ENCODE measurements at places on chromosomes 12 and 14. TPM values are rescaled to one million over a fixed set of nuclear protein-coding genes. Genes with fewer than 3 reads are reported as not detected.
A peak's percentile ranks its signal among the peaks of the same experiment; 100 is the strongest.

The SDR9C7 gene
- total RNA-seq: not detected

The NOXRED1 gene
- 0.37 TPM for total RNA-seq

The DHRS2 gene
- 0.43 TPM for total RNA-seq

- DNase-seq: no peak
Observed at GRCh38 chr12:110344657-110345056, 58.9 kb downstream of the ANAPC7 start.

GRCh38 chr14:70098250-70098809 is 90.4 kb downstream of the SLC8A3 start:
- DNase-seq: no peak

DNA sequence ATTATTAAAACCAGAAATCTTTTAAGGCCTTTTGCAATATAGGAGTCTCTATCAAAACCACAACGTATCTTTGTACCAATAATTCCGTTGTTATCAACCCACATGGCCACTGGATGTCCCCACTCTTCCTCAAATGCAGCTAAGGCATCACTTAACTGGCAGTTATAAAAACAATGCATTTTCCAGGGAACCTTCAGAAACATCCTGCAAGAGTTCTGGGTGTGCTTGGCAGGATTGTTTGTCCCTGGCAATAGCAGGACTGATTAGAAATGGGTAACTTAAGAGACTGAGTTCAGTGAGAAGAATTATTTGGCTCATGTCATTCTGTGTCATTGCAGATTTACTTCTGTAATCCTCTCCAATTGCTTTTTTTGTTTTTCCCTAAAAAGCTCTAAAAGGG is 112.0 kb downstream of the SLC15A5 start:
- peak; percentile 26 for DNase-seq

DNA sequence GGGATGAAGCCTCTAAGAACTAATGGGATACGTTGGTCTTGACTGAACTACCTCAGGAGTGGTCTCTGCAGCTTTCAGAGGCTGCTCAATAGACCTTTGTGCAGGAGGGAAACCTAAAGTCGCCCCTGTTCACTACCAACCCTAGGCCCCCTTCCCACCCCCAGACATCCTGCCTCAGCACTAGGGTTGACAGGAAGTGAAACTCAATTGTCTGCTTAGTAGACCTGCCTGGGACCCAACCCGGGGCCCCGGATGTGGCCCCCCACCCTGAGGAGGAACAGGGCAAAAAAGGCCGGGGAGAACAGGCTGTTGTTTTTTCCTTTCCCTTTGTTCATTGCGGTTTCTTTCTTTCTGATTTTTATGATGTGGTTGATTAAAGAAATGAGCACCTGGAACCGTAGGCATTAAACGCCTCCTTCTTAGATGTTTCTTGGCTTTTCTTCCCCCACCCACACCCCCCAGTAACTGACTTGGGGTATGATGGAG is 1.6 kb upstream of the DGKA start:
- peak; percentile 28 for DNase-seq

DNA sequence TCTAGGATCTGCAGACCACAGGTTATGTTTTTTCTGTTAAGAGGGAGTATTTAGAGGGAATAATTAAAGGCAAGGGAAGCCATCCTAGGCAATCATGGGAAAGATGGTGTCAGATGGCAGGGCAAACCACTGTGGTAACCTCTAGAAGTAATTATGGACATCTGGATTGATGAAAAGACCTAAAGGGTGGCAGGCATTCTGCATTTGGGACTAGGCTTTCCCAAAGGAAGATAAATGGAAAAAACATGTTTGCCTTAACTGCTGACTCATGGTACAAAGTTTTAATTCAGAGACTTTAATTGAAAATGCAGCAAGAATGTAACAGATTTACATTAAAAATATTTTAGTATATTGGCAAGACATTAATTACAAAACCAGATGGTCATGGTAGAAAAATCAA is 88.1 kb downstream of the TMEM30B start:
- no peak for DNase-seq

GRCh38 chr14:53929871-53930715 is 26.5 kb downstream of the BMP4 start:
- no peak for DNase-seq

The OR10A7 gene
- total RNA-seq: not detected

GRCh38 chr12:118015944-118016343 is 559 bp upstream of the RFC5 start:
- DNase-seq: peak; percentile 11

DNA sequence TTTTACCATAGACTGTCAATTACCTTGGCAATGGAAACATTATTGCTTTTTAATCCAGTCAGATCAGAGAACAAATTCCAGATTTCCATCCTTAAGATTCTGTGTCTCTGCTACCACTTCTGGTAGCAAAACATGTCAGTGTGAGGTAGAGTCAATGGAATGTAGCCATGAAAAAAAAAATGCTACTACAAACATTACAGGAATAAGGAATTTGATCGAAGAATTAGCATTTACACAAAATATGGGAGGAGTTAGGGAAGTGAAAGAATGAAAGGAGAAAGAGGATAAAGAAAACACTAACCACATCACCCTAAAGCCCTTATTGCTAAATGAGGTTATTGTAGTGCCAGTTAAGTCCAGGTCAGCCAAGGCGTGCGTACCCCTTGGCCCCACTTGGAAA is 9.2 kb downstream of the MED21 start:
- no peak for DNase-seq
